ENCODE measurements at places on chromosomes 2 and 18.

DNA sequence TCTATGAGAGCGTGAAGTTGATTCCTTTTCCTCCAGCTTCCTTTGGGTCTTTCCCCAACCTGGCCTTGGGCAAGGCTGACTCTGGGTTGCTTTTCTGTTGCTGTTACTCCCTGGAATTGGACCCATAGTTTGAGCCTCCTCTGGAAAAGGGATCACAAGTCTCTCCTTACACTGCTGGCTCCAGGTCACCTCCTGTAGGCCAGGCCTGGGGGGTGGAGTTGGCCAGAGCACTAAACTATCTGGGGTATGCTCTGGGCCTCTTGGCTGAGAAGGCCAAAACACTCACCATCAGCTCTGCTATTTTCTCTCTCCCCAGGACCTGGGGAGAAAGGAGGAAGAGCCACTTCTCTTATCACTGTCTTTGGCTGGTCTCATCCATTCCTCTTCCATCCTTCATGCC, 56.5 kb upstream of the NCOA1 start:
- DNase-seq = no peak

- peak; percentile 74 for DNase-seq
Measured at GRCh38 chr18:25503567-25504081, 151.7 kb upstream of the ZNF521 start.

GRCh38 chr18:6509832-6510231, 95.1 kb upstream of the L3MBTL4 start:
- DNase-seq = no peak

DNA sequence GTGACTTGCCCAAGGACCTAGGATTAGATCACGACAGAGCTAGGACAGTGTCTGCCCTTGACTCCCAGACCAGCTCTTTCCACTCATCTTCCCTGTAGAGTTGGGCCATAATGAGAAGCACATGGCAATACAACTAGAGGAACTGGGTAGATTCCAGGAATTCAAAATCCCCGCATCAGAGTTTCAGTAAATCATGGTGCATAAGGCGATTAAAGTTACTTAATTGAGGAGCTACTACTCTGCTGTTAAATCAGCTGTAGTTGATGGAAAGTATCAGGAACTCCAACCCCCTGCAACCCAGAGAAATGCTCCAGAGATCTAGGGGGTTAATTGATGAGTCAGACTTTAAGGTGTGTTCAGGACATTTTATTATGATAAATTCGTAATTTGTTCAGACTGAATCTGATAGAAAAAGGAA, 5.7 kb downstream of the ANTXR1 start:
- no peak for DNase-seq

GRCh38 chr18:62277045-62277444, 48.1 kb upstream of the TNFRSF11A start:
- no peak for DNase-seq

GRCh38 chr18:1019191-1019590, 114.5 kb downstream of the ADCYAP1 start:
- DNase-seq = no peak

DNA sequence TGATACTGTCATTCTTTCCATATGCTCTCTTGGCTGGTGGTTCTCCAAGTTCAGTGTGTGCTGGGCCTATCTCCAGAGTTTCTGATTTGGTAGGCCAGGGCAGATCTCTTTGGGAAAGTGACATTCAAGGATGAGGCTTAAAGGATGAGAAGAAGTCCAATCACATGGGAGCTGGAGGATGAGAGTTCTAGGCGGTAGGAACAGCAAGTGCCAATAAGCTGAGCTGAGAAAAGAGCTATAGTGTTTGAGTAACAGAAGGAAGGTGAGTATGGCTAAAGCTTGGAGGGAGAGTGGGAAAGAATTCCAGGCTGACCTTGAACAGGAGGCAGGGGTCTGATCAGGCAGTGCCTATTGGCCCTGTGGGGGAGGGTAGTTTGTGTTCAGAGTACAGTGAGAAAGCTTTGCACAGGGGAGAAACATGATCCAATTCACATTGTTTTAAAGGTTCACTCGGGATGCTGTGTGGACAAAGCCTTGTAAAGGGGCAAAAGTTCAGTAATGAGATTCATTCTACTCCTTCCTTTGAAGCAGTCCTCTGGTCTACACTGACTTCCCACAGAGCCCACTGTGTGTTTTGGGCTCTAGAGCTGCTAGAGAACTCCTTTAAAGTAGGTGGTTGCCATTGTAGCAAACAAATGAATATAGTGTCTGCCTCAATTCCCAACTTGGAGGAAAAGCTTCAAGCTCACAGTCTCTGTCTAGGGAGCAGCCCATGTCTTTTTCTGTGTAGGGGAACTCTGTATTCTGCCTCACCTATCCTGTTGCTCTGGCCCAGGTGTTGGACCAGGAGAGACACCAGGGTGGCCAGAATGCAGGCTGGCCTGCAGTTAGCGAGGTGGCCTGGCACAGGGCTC, 81.8 kb downstream of the FASTKD2 start:
- DNase-seq = no peak

GRCh38 chr18:36350839-36351469, 53.4 kb downstream of the FHOD3 start:
- DNase-seq = no peak

- DNase-seq = peak; percentile 98
Measured at GRCh38 chr2:27320958-27321543, 1.8 kb downstream of the MPV17 start.

Measured in brain microvascular endothelial cell (primary cell).